ENCODE measurements at places on chromosomes 16 and 17.
A peak's percentile ranks its signal among the peaks of the same experiment; 100 is the strongest.

DNA sequence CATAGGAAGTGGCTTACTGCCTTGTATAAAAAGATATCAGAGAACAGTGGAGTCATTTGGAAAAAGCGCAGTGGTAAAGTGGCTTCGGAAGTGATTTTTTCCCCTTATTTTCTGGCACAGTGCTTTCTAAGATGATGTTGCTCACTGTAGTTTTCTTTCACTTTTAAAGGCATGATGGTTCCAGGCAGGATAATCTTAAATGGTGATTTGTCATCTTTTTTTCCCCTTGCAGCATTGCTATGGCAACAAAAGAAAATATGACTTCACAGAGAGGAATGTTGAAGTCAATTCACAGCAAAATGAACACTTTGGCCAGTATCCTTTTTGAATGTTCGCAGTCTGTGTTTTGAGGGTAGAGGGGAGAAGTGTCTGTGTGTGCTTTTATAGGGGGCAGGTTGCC lies 42.5 kb downstream of the GOSR1 start:
- DNase-seq, result no peak

GRCh38 chr16:68059804-68060203 lies 25.4 kb upstream of the NFATC3 start:
- peak; percentile 36 for DNase-seq

- DNase-seq, result no peak
Measured at GRCh38 chr17:62802561-62803205, 5.4 kb downstream of the MARCHF10 start.

DNA sequence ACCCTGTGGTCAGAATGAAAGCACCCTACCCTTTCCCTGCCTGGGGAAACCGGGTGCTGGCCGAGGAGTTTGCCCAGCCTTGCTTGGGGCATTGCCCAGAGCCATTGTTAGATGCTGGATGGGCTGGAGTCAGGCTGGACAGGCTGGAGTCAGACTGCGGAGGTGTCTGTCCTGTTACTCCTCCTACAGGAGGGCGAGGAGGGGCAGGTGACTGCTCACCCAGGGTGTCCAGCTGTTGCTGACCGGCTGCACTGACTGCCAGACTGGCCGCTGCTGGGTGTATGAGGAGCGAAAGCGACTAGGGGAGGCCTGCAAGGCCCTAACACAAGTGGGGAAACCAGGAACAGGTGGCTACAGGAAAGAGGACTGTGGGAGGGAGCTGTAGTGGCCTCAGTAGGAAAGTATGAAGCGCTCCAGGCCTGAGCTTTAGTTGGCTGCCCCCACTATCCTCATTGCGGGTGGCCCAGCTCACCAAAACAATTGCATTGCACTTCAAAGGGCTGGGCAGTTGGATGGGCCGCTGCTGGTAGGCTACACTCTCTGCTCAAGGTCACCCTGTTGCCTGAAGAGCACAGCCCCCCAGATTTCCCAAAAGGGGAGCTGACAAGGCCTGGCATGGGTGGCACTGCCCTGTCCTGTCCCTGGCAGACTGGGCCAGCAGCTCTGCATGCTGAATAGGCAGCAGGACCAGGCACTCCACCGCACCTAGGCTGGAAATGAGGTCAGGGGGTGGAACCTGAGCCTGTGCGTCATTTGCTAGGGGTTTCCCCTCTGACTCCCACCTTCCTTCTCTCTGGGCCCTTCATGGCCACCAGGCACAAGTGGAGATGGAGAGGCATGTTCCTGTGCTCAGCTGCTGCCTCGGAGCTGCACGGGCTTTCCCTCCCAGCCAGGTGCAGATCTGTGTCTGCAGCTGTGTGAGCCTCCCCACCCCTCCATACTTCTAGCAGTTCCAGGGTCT lies 18.4 kb downstream of the LDHD start:
- DNase-seq, result peak; percentile 78
